ENCODE measurements at places on chromosomes 1 and 21.

DNA sequence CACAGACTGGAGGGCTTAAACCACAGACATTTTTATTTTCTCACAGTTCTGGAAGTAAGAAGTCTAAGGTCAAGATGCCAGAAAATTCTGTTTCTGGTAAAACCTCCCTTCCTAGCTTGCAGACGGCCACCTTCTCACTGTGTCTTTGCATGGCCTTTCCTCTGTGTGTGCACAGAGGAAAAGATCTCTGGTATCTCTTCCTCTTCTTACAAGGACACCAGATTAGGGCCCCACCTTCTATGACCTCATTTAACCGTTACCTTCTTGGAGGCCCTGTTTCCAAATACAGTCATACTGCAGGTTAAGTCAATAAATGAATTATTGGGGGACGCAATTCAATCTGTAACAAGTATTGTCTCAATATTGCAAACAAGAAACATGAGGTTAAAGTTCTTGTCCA, 63.0 kb upstream of the PRDX6 start:
- no peak for DNase-seq

DNA sequence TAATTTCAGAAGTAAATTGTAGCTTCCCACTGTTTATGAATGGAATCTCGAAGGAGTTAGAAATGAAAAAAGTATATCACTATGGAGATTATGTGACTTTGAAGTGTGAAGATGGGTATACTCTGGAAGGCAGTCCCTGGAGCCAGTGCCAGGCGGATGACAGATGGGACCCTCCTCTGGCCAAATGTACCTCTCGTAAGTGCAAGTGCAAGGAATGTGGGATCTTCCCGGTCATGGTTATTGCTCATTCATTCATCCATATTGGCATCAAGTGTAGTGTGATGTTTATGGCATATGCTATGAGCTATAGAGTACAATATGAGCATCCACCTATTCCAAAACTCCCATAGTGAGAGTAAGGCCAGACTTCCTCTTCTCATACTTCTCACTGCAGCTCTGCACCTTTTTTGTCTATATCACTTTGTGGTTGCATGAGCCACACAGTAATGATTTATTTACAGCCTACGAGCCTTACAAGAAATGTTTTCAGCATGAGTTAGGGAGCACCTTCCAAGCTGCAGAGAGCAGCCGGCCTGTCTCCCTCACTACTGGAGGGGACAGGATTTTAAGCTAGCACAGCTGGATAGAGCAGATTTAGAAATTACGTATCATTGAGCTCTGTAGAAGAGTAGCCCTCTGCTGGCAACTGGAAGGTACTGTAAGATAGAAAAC, 24.9 kb upstream of the CR1L start:
- no peak for DNase-seq

GRCh38 chr1:55298167-55298894, 83.2 kb upstream of the USP24 start:
- no peak for DNase-seq

- no peak for DNase-seq
These were observed 74.2 kb upstream of the MACF1 start for GRCh38 chr1:39130325-39130724.

- no peak for DNase-seq
These were observed 23.0 kb upstream of the LRRC8C start for GRCh38 chr1:89609781-89610456.

GRCh38 chr1:168138134-168138533, 1.4 kb upstream of the GPR161 start:
- no peak for DNase-seq

- no peak for DNase-seq
These were observed 66.8 kb upstream of the SLC44A3 start for GRCh38 chr1:94753171-94753972.

DNA sequence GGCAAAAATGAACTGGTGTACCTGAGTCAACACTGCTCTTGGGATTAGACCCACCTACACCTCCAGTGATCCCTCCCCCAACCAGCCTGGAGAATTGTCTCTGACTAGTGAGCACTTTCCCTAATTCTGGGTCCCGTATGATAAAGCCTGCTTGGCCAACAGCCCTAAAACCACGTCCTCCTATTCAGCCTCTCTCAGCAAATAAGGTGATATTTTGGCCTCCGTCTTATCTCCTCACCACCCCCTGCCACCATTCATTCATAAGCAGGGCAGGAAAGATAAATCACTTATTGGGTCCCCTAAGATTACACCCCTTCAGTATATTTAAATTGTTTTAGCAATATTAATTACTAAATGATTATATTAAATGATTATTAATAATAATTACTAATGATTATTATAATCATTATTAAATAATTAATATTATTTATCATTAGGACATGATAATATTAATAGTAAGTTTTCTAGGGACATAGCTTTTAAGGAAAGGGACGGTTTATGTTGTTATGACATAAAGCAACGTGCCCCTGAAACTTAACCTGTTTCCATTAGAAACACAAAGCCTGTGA, 108.0 kb downstream of the DUSP10 start:
- no peak for DNase-seq

GRCh38 chr1:57307392-57308170, 116.3 kb downstream of the DAB1 start:
- peak; percentile 14 for DNase-seq

GRCh38 chr1:229027158-229027557, 243.8 kb upstream of the RAB4A start:
- no peak for DNase-seq

- DNase-seq: no peak
These were observed 10.4 kb downstream of the RCAN1 start for GRCh38 chr21:34604556-34604955.

DNA sequence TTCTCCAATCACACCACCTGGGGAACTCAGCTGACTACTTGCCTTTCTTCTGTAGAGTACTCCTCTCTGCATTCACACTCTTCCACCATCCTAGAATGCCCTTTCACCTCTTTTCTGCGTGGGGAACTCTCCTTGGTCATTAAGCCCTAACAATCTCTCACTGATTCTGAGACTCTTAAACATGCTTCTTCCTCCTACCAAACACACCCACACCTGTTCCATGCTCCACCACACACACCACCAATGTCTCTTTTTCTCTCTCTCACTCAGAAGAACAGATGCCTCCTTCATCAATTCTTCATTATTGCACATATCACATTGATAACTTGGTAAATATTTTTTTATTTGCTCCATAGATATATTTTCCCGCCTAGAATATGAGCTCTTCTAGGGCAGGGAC, 53.6 kb downstream of the WARS2 start:
- no peak for DNase-seq

- DNase-seq: no peak
These were observed 237.0 kb downstream of the PTPRU start for GRCh38 chr1:29473161-29473855.

GRCh38 chr1:14113271-14113670, 413.3 kb downstream of the PRDM2 start:
- DNase-seq: no peak

Data from activated CD4-positive, alpha-beta T cell treated with anti-CD3 and anti-CD28 coated beads for 1 hour (primary cell).